NCI-H1694 treated with DMSO at 0.1 percent for 48 hours (cell line): ENCODE measurements at places on chromosomes 13 and 19.

GRCh38 chr13:63774133-63774532, 2358.5 kb upstream of the PCDH20 start:
- DNase-seq: no peak

GRCh38 chr13:50140153-50140552, 124.9 kb downstream of the KCNRG start:
- DNase-seq: no peak

DNA sequence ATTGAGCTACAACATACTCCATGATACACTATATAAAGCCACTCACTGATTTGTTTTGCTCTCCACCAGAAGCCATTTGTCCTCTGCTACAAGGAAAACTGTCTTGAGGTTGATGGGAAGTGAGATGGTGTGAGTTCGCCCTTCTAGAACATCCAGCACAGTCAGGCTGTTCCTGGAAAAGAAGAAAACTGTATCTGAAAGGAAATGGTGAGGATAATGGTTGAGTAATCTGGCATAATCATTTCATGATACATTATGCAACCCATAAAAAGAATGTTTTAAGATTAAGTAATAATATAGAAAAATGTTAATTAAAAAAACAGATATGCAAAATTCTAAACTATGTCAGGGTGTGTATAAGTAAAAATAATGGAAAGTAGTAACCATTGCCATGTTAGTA, 233.9 kb downstream of the RGCC start:
- no peak for DNase-seq

GRCh38 chr19:45150751-45151281, 10.0 kb downstream of the NKPD1 start:
- no peak for DNase-seq

DNA sequence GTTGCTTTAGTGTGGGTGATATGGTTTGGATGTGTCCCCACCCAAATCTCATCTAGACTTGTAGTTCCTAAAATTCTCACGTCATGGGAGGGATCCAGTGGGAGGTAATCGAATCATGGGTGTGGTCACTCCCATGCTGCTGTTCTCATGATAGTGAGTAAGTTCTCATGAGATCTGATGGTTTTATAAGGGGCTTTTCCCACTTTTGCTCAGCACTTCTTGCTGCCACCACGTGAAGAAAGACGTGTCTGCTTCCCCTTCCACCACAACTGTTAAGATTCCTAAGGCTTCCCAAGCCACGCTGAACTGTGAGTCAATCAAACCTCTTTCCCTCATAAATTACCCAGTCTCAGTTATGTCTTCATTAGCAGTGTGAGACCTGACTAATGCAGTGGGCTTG, 26.0 kb downstream of the OR10H4 start:
- no peak for DNase-seq

- no peak for DNase-seq
Measured at GRCh38 chr13:92317066-92317465, 909.5 kb upstream of the GPC6 start.

DNA sequence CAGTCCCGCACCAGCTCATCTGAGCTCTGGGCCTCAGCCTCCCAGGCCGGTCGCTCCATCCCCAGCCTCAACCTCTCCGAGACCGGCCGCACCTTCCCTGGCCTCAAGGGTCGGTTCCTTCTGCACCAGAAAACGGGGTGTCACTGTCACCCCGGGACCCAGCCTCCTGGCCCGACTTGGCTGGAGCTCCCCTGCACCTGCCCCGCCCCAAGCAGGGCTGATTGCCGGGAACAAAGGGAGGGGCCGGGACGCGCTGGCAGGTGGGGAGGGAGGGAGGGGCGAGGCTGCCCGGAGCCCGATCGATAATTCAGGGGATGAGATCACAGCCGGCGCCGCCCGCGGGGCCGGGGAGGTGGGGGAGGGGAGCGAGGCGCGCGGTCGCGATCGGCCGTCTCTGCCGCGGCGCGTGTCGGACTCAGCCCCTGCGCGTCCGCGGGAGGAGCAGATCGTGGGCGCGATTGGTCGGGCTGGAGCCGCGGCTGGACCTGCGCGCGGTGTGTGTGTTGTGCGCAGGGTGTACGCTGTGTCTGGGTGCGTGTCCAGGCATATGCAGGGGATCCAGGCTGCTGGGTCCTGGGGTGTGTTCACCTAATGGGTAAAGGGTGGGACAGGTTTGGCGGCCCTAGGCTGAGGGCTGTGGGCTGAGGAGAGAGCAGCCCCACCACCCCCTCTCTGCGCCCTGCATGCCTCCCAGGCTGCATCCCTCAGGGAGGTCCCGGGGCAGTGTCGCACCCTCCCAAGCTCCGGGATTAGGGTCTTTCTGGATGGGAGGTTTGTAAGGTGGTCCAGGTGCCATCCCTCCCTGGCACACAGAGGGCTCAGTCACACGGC, 1.1 kb upstream of the SHC2 start:
- no peak for DNase-seq

- no peak for DNase-seq
Measured at GRCh38 chr13:52903320-52903719, 54.9 kb upstream of the PCDH8 start.

DNA sequence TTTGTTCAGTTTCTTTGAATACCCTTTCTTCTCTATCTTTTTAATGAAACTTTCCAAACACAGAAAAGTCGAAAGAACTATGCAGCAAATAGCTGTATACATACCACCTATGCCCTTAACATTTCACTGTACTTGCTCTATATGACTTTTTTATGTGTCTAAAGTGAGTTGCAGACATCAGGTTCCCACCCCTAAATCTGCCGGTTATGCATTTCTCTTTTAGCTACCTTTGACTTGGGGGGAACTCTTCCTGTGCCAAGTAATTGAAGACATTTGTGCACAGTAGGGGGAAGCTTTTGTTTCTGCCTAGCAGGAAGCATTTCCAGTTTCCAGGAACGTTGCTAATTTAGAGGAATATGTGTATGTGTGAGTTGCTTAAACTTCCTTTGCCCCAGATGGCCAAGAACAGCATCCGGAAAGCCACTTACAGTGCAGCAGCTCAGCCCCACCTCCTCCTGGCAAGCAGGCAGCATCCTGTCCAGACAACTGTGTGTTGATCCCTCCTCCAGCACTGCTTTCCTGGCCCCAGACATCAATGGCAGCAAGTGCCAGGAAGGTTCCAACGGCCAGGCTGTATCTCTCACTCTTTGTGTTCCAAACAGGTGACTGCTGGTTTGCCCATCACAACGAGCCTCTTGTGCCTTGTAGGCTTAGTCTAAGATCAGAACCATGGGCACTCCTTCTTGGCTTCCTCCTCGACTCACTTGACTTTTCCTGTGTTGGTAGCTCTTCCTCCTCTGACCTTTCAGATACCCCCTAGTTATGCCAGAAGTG, 14.7 kb upstream of the GRAMD1A start:
- no peak for DNase-seq

DNA sequence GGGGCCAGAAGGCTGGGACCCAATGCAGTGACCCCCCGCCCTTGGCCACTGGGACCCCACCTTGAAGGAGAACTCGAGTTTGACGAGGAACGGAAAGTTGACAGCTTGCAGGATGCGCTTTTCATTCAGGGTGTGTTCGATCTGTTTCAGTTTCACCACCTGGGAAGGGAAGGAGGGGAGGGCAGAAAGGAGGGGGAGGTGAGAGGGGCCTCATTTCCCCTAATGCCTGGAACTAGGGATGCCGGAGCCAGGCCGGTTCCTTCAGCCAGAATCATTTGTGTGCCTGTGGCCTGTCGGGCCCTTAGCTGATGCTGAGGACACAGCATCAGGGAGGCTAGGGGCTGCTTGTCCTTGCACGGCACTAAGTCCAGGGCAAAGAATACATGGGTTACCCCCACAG, 12.2 kb upstream of the SAMD1 start:
- DNase-seq: no peak

DNA sequence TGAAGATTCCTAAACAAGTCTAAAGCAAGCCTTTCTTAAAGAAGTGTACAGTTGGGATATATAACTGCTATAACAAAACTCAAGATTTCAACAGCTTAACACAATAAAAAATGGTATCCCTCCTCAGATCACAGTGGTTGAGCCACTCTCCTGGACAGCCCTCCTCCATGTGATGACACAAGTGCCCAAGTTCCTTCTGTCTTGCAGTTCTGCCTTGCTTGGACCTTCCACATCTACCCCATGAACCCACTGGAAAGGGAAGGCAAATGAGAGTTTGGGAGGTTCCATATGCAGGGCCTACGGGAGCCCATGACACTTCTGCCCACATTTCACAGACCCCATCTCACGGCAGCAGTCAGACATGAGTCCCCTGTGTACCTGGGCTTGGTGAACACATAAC, 659.2 kb downstream of the UQCRFS1 start:
- DNase-seq: no peak

GRCh38 chr19:55550321-55550650, 4.9 kb upstream of the SBK3 start:
- no peak for DNase-seq

- no peak for DNase-seq
Measured at GRCh38 chr13:37627428-37627827, 28.9 kb upstream of the POSTN start.

DNA sequence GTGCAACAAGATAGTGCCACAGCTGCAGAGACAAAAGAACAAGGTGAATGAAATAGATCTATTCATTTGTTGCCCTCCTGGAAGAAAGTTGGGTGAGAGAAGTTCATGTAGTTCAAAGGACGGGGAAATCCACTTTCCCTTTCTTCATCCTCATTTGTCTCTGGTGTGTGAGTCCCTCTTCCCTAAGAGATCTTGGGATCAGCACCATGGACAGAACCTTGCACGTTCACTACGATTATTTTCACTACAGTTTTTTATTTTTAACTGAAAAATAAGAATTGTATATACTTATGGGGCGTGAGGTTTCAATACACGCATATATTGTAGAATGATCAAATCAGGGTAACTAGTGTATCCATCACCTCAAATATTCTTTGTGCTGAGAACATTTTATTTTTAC, 29.2 kb downstream of the NLRP5 start:
- no peak for DNase-seq

DNA sequence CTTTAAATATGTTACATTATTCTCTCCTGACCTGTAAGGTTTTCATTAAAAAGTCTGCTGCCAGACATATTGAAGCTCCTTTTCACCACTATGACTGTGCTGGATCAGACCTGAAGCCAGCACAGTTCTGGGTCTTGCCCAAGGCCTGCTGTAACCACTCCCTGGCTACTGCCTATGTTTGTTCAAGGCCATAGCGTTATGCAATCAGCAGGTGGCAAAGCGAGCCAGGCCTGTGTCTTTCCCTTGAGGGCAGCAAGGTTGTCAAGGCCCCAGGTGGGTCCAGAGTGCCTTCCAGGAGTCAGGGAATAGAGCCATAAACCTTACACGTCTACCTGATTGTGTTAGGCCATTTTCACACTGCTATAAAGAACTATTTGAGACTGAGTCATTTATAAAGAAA, 496.8 kb upstream of the PCDH9 start:
- DNase-seq: no peak

DNA sequence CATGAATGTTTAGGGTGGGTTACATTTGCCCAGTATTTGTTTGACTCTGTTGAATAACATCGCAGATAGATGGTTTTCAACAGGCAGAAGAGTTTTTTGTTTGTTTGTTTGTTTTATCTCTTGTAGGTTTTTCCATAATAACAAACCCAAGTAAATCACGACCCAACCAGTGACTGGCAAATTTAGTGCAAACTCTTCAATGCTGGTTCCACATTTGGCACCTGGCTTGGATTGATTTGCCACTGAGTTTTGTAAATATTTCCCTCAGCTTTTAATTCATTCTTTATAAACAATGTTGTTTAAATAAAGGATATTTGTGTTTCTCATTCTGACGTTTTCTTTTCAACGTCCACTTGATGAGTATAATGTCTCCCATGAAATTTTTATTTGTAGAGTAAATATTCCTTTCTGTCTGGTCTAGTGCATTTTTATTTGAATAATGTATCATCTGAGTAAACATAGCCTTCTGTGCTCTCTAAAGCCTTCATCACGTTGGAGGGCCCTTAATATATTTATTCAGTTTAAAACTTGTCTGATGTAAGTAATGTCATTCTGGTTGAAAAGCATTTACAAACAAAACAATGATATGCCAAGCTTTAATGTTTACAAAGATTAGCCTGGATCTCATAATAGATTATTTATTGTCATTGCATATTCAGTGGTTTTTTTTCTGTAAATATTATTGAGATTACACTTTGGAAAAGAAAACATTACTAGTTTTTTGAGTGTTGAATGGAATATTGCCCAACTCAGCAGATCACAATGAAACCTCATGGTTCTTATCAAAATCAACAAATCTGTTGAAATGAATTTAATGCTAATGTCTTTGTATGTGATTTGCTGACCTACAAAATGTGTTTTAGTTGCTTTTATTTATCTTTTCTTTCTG, 90.4 kb upstream of the PEG3 start:
- DNase-seq: no peak

DNA sequence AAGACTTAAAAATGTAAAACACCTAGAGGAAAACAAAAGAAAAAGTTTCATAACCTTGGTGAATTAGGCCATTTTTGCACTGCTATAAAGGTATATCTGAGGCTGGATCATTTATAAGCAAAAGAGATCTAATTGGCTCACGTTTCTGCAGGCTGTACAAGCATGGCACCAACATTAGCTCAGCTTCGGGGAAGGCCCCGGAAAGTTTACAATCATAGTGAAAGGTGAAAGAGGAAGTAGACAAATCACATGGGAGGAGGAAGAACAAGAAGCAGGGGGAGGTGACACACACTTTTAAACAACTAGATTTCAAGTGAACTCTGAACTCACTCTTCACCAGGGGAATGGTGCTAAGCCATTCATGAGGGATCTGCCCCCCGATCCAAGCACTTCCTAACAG, 1358.5 kb upstream of the PCDH9 start:
- no peak for DNase-seq

- DNase-seq: no peak
Measured at GRCh38 chr13:91657283-91657682, 258.9 kb downstream of the GPC5 start.

DNA sequence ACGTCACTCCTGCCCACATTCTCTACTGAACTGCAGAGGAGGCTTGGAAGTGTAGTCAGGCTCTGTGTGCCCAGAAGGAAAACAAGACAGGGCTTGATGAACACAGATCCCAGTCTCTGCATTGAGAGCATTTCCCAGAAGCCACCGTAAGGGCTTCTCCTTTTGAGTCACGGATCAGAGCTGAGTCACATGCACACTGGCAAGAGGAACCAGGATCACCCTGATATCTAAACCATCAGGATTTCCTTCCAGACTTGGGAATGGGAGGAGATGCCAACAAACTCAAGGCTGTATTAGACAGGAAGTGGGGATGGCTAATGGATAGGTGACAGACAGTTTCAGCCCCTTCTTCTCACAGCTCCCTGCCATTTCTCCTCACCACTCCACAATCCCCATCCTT, 17.7 kb upstream of the FBXO17 start:
- no peak for DNase-seq

- peak; percentile 5 for DNase-seq
Measured at GRCh38 chr19:15629003-15629880, 11.5 kb upstream of the CYP4F3 start.

DNA sequence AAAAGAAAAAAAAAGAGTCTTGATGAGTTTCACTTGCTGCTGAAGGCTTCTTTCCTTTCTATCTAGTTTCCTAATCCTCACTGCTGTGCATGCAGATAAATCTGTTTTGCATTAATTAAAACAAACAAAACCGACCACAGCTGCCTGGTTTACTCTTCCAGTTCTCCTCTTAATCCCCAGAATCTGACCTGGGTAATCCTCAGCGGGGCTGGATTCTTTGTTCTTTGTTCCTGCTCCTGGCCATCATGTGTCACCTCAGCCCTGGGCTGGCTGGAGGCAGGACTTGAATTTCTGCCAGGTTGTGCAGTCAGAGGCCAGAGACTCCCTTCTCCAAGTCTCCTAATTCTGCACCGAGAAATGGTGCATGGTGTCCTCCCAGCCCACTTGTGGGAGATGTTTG, 52.2 kb upstream of the CYP4F8 start:
- DNase-seq: no peak
